ENCODE measurements at places on chromosomes 11 and 22.

DNA sequence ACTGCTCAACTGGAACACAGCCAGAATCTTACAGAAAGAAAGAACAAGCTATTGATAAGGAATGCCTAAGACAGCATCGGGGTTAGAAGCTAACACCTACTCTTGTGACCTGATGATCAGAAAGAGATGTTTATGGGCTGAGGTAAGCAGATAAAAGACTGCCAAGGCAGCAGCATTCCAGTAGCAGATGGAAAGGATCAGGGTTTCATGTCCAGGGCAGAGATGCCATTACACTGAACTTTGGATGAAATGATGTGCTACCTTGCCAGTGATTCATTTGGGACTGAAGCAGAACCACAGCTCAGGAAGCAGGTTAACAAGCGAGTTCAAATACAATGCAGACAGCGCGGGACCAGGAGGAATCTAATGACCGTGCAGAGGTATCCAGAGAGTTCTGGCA lies 27.1 kb upstream of the APOA1 start:
- DNase-seq, result no peak

- DNase-seq, result no peak
Measured at GRCh38 chr11:126782810-126783209, 217.8 kb downstream of the KIRREL3 start.

DNA sequence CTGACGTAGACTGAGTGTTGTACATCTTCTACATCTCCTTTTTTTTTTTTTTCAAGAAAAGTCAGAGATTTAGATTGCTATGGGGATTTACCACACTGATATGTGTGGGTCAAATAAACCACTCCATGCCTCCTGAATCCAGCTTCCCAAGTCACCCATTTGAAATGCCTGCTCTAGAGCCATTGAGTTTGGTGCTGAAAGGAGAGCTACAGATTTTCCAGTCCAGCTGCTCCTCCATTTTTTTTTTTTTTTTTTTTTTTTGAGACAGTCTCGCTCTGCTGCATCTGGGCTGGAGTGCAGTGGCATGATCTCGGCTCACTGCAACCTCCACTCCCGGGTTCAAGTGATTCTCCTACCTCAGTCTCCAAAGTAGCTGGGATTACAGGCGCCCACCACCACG lies 115.2 kb upstream of the TIMP3 start:
- DNase-seq, result no peak

- no peak for DNase-seq
Measured at GRCh38 chr22:36464715-36465231, 16.7 kb downstream of the TXN2 start.
